Ovary (tissue), 10 donors: ENCODE measurements at places on chromosomes 5 and 9. TPM values are rescaled to one million over a fixed set of nuclear protein-coding genes. Genes with fewer than 3 reads are reported as not detected.

NTRK2 gene
- 31.1 TPM for polyA plus RNA-seq

PCDHA4 gene
- 0.42 TPM for polyA plus RNA-seq

IFNA7 gene
- not detected for polyA plus RNA-seq

FBN2 gene
- 3.5 TPM for polyA plus RNA-seq

UGT3A1 gene
- not detected for polyA plus RNA-seq
